Eye (tissue), 1 donor: ENCODE measurements at places on chromosomes 13 and 19.

- no peak for DNase-seq
These were observed 28.6 kb downstream of the BICRA start for GRCh38 chr19:47637550-47637949.

GRCh38 chr19:32165750-32166149, 179.7 kb upstream of the ZNF507 start:
- DNase-seq, result no peak

DNA sequence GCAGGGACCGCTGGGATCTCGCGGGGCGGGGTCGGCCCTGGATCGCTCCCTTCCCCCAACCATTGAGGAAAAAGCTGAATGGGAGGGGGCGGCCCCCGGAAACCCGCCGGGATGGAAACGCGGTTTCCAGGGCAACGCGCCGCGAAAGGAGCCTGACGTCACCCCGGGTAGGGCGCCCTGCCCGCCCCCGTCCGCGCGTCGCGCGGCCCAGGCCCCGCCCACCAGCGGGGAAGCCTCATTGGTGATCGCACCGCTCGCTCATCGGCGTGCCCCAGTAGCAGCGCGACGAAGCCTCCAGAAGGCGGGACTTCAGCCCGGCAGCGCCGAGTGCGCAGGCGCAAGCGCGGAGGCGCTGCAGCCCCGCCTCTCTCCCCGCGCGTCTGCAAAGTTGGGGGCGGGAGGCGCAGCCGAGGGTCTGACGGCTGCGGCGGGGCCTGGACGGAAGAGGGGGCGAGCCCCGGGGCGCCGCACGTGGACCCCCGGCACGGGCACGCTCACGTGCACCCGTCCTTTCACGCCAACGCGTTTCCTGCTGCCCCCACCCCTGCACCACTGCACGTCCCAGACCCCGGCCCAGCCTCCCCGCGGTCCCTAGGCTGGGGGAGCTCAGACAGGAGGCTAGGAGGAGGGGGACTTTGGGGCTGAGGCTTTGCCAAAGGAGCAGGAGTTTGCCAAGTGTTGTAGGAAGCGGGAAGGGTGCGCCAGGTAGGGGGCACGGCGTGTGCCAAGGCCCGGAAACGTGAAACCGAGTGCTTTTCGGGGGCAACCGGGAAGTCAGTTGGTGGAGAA, 8.2 kb upstream of the CIRBP start:
- DNase-seq, result peak; percentile 98

GRCh38 chr13:34430294-34430693, 511.8 kb upstream of the NBEA start:
- DNase-seq, result no peak

DNA sequence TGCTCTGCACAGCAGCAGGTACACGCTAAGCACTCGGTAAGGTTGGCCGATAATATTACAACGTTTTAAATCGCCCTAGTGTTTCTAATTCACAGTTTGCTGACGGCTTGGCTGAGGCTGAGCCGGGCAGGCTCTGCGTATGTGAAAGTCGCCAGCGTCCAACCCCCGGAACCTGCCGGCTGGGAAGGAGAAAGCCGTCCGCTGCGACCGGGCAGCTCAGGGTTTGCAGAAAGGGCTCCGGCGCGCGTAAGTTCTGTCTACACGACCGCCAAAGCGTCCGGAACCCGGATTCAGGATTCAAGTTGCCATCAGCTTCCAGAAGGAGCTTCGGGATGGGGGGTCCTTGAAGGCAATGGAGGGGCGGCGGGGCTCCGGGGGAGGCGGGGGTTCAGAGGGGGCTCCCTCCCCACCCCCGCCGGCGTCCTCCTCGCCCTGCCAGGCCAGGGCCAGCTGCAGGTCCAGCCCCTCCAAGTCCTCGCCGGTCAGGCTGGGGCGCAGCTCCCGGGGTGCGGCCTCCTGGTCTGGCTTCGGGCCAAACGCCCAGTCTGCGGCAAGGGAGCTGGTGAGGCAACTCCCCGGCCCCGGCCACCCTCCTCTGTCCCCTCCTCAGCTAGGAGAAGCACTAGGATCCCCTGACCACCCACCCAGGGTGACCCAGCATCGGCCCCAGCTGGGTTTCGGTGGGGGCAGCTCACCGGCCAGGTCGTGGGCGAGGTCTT, 575 bp downstream of the SMIM44 start:
- DNase-seq, result no peak

DNA sequence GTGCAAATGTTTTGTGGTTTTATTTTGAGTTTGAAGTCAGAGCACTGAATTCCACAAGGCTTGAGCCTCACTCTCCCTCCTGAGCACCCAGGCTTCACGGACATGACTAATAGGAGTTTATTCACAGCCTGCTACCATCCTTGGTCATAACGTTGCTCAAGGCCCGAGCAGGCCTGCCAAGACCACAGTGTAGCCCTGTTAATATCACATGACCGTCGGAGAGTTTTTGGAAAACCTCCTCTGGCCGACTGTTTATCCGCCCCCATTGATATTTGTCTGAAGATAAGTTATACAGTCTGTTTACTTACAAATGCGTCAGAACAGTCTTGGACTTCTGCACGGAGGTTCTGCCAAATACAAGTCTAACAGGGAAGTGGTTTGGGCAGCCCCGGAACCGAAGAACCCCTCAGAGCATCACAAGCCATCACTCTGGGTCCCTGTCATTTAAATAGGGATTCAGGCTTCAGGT, 89.9 kb downstream of the COL4A2 start:
- no peak for DNase-seq

DNA sequence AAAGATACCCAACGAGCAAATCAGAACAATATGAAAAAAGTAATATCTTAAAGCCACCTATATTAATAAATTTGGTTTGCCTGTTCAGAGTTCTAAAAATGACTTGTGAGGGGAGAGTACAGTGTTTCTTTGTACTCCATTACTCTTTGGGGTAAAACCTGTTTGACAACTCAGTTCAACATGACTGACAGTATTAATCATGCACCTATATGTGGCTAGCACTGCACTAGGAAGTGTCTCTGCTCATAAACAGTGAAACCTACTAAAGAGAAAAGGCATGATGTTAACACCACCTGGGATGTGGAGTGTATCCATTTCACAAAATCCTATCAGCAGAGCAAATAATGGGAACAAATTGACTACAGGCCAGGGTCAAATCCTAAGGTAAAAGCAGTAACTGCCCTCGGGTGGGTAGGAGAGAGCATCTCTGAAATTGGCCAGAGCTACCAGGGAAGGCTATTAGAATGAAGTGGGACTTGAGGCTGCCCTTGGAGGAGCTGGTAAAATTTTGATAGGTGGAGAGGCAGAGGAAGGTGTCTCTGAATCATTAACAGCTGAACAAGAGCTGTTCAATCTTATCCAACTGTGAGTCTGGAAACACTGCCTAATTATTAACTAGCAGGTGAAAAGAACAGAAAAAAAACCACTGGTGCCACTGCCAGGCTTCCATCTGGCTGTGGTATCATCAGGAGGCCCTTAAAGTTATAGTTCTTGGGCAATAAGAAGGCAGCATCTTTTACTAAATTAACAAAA, 365.1 kb downstream of the DNAJC15 start:
- no peak for DNase-seq

DNA sequence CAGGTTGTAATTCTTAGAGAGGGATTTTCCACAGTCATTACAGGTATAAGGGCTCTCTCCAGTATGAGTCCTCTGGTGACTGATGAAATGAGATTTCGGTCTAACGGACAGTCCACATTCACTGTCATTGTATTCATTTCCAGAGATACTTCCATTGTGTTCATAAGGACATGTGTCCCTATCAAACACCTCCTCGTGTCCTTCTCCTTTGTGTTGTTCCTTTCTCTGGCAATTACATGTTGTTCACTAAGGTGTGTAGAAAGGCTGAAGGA, 10.5 kb upstream of the ZSCAN18 start:
- no peak for DNase-seq

DNA sequence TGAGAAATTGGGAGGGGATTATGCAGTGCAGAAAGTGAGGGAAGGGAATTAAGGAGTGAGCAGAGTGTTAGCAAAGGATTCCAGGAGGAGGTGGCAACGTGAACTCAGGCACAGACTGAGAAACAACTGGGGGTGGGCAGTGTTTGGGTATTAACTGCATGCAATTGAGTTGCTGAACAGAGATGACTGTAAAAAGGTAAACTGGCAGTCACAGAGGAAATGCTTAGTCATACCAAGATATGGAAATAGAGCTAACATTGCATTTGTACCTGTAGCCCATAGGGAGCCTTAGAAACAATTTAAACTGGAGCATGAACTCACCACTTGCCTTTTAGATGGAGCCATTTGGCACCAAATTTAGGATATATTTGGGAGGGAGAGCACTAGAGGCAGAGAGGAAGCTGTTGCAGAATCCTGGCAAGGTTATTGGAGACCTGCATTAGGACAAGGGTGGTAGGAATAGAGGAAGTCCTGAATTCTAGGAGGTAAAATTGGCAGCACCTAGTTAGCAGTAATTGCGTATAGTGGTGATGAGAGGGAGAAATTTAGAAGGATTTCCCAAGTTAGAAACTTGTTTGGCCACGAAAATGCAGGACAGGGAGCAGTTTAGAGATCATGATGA, 100.6 kb upstream of the FRY start:
- DNase-seq, result no peak

GRCh38 chr13:74575729-74576125, 441.5 kb upstream of the KLF12 start:
- peak; percentile 89 for DNase-seq

DNA sequence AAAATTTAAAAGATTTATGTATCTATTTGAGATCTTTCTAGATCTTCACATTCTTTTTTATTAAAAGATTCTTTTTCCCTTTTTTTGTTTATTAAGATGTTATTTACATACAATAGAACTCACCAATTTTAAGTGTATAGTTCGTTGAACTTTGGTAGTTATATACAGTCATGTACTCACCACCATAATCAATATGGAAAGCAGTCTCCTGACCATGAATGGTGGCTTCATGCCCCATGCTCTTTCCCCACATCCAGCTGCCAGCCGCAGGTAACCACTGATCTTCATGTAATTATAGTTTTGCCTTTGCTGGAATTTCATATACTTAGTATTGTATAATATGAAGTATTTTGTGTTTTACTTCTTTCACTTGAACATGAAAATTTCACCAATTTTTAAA, 20.6 kb upstream of the GPR183 start:
- no peak for DNase-seq

- no peak for DNase-seq
These were observed 39.1 kb downstream of the SLC7A9 start for GRCh38 chr19:32830231-32831014.

- no peak for DNase-seq
These were observed 8.1 kb downstream of the ARHGEF7 start for GRCh38 chr13:111123221-111123620.

DNA sequence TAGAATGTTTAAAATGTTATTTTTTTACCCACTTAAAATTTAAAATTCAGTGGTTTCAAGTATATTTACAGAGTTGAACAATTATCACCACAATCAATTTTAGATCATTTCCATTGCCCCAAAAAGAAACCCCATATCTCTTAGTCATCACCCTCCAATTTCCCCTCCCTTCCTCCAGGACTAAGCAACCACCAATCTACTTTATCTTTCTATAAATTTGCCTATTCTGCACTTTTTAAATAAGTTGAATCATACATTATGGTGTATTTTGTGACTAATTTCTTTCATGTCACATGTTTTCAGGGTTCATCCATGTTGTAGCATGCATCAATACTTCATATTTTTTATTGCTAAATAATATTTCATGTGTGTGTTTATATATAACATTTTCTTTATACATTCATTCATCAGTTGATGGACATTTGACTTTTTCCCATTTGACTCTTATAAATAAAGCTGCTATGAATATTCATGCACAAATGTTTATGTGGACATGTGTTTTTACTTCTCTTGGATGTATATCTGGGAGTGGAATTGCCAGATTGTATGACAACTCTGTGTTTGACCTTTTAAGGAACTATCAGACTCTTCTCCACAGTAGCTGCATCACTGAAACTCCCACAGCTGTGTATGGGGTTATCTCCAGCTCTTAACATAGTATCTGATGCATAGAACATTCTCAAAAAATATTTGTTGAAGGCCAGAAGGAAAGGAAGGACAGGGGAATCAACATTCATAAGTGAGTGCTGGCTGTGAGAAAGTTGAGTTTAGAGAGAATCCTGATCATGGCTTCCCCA, 107.8 kb upstream of the OXGR1 start:
- no peak for DNase-seq

- DNase-seq, result peak; percentile 39
These were observed 12.6 kb upstream of the METTL21C start for GRCh38 chr13:102707467-102707866.

DNA sequence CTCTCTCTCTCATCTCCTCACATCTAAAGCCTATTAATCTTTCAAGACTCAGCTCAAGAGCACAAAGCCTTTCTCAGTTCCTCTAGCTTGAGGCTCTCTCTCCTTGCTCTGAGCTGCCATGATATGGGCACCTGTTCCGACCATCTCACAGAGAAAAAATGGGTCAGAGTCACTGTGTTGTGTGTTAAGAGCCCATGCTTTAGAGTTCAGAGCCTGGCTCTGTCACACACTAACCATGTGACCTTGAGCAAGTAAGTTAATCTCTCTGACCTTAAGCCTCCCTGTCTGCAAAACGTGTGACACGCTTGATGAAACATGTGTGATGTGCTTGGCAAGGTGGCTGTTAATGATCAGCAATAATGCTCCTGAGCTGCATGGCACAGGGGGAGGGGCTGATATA, 245.2 kb downstream of the DLEU7 start:
- DNase-seq, result no peak

GRCh38 chr19:32289566-32290210, 55.7 kb upstream of the ZNF507 start:
- DNase-seq, result no peak

DNA sequence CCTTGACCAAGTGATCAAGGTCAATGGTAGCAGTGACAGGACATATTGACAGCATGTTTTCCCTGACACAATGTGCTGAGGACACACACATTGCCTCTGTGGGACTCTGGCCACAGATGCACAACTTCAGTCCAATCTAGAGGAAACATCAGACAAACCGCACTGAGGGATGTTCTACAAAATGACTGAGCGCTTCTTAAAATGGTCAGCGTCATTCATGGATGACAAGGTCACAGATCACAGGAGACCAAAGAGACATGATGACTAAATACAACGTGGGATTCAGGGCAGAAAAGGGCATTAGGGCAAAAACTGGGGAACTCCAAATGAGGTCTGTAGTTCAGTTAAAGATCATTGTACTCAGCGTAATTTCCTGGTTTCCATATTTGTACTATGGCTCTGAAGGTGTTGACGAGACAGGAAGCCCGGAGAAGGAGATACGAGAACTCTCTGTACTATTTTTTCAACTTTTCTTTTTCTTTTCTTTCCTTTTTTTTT, 20.6 kb downstream of the PBX4 start:
- DNase-seq, result no peak

DNA sequence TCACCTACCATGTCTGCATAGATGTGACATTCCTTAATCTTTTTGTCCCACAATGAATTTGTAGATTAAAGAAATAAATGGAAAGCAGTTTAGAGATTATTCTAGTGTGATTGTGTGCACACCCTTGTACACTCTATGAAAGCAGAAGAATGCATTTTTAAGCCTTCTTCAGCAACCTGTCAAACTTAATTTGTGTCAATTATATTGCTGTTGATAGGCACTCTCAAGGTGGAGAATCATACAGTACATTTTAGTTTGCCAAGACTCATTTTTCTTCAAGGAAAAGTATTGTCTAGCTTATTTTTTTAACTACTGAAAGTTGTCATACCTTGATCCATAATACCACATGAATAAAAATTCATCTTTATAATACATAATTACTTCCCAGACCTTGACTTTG, 1898.9 kb downstream of the OLFM4 start:
- DNase-seq, result peak; percentile 65

- no peak for DNase-seq
These were observed 4.8 kb upstream of the IGFL1 start for GRCh38 chr19:46224773-46225172.

- peak; percentile 75 for DNase-seq
These were observed 4.0 kb upstream of the UBE2M start for GRCh38 chr19:58562122-58563033.

GRCh38 chr19:12990431-12990830, 4.8 kb upstream of the NFIX start:
- no peak for DNase-seq
